ENCODE measurements at places on chromosomes 7 and 10.

GRCh38 chr7:120941856-120942255 lies 8.7 kb upstream of the ING3 start:
- no peak for DNase-seq

GRCh38 chr7:136869991-136870865 lies 1.8 kb downstream of the CHRM2 start:
- no peak for DNase-seq

DNA sequence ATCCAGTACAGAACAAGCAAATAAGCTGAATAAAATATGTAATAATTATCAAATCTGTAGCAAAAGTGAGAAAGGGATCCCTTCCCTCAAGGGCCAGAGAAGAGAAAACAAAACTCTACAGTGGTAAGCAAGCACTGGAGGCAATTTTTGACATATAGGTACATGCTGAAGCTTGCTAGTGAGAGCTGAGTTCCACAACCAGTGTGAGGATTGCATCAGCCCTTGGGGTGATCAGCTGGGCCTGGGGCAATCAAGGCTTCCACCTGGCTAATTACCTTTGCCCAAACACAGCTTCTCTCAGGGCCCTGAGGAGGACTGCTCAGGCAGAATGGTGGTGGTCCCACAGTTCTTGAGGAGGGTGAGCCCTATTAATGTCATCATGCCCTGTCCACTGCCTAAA lies 134.4 kb upstream of the DLX6 start:
- no peak for DNase-seq

- no peak for DNase-seq
Observed at GRCh38 chr7:155464948-155465739, 7.2 kb downstream of the EN2 start.

DNA sequence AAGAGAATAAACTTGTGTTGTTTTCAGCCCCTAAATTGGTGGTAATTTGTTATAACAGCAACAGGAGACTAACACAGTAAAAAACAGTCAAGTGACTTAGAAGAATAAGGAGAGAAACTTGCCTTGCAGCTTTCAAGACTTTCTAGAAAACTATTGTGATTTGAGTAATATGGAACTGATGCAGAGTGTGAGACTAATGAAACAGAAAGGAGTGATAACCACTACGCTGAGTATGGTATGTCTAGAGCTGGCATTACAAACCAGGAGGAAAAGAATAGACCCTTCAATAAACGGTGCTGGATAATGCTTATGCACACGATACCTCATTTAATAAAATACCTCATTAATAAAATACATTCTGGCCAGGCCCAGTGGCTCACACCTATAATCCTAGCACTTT lies 99.9 kb downstream of the CREM start:
- DNase-seq = no peak

DNA sequence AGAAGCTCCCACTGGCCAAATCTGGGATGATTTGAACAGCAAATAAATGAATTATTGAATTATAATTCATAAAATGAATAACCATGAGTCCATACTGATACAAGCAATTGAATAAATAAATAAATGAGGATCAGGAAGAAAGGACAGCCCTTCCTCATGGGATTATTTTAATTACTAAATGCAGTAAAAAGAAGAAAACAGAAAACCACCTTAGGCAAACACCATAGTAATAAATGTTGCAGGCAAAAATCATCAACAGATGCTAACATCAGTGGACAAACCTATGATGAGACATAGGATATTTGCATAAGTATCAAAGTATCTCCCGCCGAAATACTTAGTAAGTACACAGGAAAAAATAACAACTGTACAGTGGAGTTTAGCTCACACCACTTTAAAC lies 33.2 kb downstream of the RAPGEF5 start:
- DNase-seq = no peak

- DNase-seq = no peak
Observed at GRCh38 chr10:132374612-132375011, 22.4 kb upstream of the PWWP2B start.

DNA sequence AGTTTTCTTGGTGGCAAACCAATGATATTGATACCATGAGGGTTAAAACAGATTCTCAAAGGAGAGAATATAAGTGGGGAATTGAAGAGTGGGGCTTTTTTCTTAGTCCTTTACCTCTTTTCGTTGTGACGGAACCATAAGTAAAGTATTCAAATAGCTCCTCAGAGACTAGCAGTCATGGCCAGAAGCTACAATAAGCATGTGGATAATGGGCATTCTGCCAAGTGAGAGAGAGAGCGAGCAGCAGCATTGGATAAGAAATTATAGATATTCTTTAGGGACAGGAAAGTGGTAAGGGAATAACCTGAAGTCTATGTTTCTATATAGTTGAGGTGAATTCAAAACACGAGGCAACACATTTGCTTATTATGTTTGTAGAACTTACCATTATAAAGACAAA lies 235.1 kb downstream of the SEMA3E start:
- DNase-seq = no peak

- DNase-seq = no peak
Observed at GRCh38 chr7:142355328-142355727, 97.5 kb upstream of the PRSS58 start.

- no peak for DNase-seq
Observed at GRCh38 chr7:24378871-24379616, 95.1 kb downstream of the NPY start.

DNA sequence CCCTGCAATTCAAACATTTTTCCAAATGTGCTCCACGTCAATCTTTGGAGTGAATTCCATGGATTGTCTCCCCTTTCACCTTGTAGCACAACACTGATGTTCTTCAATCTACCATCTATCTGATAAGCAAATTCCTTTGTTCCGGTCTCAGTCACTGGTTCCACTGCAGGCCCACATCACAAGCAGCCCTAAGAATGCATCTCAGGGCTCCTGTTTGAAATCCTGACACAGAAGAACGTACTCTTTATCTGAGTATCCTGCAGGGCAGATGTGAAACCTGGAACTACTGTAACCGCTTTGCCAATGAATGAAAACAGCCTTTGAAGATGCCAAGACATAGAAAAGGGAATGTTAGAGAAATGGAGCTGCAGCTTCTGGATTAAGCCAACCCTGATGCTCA lies 62.9 kb upstream of the FAM133B start:
- no peak for DNase-seq

DNA sequence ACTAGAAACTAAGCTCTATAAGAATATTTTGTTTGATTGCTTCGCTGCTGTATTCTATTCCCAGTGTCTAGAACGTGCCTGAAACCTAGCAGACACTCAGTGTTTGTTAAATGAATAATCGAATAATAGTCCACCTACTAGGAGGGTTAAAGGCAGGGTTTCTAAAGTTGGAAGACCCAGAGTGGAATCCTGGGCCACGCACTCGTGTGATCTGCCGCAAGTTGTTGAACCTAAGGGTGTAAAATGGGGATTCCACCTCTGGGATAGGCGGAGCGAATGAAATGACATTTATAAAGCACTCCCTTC lies 702 bp upstream of the AGFG2 start:
- DNase-seq = no peak

DNA sequence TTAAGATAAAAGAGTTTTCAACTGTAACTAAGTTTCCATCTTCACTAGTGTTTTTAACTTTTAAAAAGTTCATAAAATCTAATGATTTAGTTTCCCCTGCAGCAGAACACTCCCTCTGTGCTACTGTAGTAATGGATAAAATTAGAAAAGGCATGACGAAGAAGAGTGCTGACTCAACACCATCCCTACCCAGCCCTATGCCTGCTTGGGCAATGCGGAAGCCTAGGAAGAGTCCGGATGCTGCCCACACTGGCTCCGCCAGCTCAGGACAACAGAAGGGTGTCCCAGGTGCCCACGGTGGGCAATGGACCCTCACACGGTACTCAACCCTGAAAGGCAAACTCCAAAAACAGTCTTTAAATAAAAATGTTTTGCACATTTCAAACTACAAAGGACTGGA lies 118.2 kb downstream of the LARP4B start:
- no peak for DNase-seq

DNA sequence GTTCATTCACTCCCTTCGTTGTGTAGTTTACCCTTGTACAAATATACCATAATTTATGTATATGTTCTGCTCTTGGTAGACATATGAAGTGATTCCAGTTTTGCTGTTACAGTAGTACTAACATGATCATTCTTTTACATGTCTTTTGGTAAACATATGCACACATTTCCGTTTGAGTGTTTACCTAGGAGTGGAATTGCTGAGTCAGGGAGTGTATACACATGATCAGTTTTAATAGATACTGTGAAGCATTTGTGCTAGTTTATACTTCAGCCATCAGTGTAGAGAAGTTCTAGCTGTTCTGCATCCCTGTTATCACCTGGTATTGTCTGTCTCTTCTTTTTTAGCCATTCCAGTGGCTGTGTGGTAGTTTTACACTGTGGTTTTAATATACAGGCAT lies 34.5 kb upstream of the CYP26C1 start:
- DNase-seq = no peak

DNA sequence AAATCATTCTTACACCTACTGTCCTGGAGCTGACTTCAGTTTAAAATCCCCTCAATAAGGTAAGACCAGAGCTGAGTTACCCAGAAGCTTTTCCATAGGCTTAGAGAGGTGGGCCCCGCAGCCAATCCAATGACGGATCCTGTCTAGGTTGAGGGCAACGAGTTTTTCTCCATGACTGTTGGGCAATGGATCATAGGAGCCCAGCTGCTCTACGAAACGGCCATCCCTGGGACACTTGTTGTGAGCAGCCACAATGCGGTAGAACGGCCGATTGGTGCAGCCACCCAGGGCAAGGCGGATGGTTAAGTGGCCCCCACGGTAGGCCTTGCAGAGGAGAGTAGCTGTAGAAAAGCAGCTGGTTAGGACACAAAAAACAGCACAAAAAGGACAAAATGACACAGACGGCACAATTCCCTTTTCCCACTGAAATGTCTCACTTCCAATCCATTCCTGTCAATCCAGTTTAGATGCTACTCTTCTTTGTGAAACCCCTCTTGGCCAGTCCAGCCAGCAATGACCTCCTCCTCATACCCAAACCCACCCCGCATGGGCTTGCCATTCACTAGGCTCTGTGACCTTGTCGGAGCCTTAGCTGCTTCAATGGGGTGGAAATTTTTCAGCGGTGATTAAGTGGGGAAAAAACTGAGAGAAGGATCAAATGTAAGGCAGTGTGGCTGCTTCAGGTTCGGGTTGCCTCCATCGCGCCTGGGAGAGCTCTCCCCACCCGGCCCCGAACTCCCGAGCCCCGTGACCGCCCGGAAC lies 580 bp downstream of the MRPS16 start:
- DNase-seq = no peak

DNA sequence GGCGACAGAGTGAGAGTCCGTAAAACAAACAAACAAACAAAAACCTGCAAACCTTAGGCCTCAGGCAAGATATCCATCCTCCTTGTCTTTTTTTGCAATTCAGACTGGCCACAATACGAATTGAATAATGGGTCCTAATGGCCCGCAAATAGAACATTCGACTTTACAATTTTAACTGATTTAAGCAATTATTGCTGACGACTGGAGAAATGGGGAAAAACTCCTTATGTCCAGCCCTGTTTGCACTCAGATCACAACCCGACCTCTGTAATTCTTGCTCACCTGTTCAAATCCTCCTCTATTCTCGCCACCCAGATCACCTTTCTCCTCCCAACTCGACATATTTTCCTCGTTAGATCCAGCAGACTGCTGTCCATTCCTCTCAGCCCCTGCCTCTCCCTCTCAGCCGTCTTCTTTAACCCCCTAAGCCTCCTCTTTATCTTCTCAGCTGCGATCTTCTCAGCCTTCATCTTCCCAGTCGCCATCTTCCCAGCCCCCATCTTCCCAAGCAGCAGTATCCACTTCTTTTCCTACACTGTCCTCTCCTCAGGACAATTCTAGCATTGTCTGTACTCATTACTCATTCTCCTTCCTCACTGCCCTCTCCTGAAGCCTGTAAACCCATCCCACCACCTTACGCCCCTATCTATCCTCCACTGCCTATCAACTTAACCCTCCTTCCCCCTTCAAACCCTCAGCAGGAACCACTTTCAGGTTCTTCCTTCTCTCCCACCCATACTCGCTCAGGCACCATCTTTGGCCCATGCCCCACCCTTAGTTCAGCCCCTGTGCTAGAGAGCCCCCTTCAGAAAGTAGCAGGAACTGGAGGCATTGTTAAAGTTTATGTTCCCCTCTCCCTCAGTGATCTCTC lies 61.8 kb downstream of the LRRC17 start:
- no peak for DNase-seq

DNA sequence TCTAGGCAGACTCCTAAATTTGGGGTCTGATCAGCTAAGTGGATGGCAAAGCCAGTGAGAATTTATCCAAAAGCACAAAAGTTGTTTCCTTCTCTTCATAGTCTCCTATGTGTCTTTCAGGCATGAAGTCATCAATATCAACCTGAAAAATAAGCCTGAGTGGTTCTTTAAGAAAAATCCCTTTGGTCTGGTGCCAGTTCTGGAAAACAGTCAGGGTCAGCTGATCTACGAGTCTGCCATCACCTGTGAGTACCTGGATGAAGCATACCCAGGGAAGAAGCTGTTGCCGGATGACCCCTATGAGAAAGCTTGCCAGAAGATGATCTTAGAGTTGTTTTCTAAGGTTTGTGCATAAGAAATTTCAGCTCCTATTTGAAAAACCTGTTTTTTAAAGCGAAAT lies 4.8 kb downstream of the GSTO1 start:
- DNase-seq = no peak

GRCh38 chr10:60662917-60663614 lies 115.2 kb upstream of the CDK1 start:
- no peak for DNase-seq

Measured in renal cortex interstitium (tissue), 15 donors.